GM23248 (cell line): ENCODE measurements at places on chromosomes 16 and 17.

DNA sequence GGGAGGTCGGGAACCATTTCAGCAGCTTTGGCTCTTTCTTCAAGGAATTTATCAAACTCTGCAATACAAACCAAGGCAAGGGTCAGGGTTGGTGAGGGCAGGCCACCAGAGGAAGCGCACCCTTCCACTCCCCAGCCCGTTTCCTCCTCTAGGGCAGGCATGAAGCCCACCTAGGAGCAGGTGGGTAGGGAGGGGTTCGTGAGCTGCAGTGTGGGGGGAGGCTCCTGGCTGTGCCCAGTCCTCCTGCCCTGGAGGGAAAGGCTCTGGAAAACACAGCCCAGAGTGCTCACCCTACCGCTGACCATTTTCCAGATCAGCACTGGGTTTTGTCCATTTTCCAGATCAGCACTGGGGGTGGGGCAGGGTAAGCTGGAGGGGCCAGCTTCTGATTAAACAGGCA is 10.9 kb upstream of the SREBF1 start:
- H3K4me1 ChIP-seq: peaks cover 21% of the 10 kb centered on the region
- no peak overlapping the region for H3K4me3 ChIP-seq
- H3K36me3 ChIP-seq: no peaks in the 10 kb centered on the region
- no peak for DNase-seq

DNA sequence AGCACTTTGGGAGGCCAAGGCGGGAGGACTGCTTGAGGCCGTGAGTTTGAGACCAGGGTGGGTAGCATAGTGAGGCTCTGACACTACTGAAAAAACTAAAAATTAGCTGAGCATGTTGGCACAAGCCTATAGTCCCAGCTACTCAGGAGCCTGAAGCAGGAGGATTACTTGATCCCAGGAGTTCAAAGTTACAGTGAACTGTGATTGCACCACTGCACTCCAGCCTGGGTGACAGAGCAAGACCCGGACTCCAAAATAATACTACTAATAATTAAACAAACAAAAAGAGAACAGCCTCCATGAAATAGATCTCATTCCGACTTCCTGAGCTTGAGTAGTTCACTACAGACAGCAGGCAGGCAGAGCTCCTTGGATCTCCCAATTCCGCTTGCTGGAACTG is 2.7 kb upstream of the RBBP6 start:
- no peak overlapping the region for H3K27ac ChIP-seq
- H3K27me3 ChIP-seq: no peaks in the 10 kb centered on the region
- no peak overlapping the region for H3K4me3 ChIP-seq
- H3K36me3 ChIP-seq: no peaks in the 10 kb centered on the region

GRCh38 chr16:78331731-78332130 is 232.3 kb downstream of the WWOX start:
- no peak for DNase-seq
- no peak overlapping the region for H3K27ac ChIP-seq
- no peaks in the 10 kb centered on the region for H3K4me1 ChIP-seq
- no peaks in the 10 kb centered on the region for H3K27me3 ChIP-seq
- no peak overlapping the region for H3K4me3 ChIP-seq

DNA sequence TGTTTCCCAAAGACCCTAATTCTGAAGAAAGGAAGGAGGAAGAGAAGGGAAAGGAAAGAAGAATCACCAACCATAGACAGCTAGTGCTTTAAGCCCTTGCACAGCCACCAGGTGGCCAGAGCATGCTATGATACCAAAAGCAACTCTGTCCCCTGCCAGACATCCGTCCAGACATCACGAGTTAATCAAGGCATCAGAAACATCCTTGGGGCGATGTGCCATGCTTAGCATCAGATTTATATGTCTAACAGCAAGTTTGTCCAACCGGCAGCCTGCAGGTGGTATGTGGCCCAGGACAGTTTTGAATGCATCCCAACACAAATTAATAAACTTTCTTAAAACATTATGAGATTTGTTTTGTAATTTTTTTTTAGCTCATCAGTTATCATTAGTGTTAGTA is 2.9 kb upstream of the CRYBA1 start:
- H3K36me3 ChIP-seq: no peaks in the 10 kb centered on the region
- H3K27me3 ChIP-seq: no peaks in the 10 kb centered on the region
- H3K27ac ChIP-seq: no peak overlapping the region
- H3K4me1 ChIP-seq: peaks cover 32% of the 10 kb centered on the region
- H3K4me3 ChIP-seq: no peak overlapping the region

DNA sequence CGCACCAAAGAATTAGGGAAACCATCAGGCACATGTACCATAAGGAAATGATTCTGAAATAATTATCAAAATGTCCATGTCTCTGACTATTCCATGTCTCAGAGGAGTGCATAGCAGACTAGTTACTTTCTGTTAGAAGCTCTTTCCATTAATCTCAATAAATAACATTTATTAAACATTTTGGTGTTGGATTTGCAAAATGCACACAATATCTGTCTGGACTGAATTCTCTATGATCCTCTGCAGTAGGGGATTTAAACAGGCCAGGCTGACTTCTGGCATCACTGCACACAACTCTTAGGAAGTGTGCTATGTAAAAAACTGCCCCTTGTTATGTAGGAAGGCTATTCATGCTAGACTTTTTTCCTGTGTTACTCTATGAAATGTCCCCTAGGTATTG is 283.3 kb upstream of the CDH5 start:
- H3K27me3 ChIP-seq: no peaks in the 10 kb centered on the region
- H3K27ac ChIP-seq: no peak overlapping the region
- H3K4me3 ChIP-seq: no peak overlapping the region
- DNase-seq: peak; percentile 13

GRCh38 chr17:79711715-79712305 is 18.9 kb upstream of the ENPP7 start:
- H3K27me3 ChIP-seq: 0 out of 2 replicates have a peak, but pooled peaks cover 7% of the 10 kb centered on the region
- DNase-seq: no peak
- H3K27ac ChIP-seq: no peak overlapping the region
- H3K4me3 ChIP-seq: no peak overlapping the region
- no peaks in the 10 kb centered on the region for H3K36me3 ChIP-seq
- H3K4me1 ChIP-seq: no peaks in the 10 kb centered on the region

DNA sequence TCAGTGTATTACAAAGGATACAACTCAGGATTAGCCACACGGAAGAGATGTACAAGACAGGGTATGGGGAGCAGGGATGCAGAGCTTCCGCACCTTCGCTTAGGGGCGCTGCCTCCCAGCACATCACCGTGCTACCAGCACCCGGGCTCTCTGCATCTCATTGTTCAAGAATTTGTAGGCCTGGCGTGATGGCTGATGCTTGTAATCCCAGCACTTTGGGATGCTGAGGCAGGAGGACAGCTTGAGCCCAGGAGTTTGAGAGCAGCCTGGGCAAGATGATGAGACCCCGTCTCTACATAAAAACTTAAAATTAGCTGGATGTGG is 43.2 kb downstream of the RAB11FIP4 start:
- no peak overlapping the region for H3K27ac ChIP-seq
- H3K4me3 ChIP-seq: no peak overlapping the region
- H3K27me3 ChIP-seq: peaks cover 32% of the 10 kb centered on the region
- no peaks in the 10 kb centered on the region for H3K4me1 ChIP-seq
- DNase-seq: no peak
- no peaks in the 10 kb centered on the region for H3K36me3 ChIP-seq

- peak overlapping the region; percentile 93 for H3K27ac ChIP-seq
- H3K4me1 ChIP-seq: peaks cover 15% of the 10 kb centered on the region
These were observed 485 bp downstream of the DNAJA3 start for GRCh38 chr16:4426021-4426684.

GRCh38 chr17:16232391-16232790 is 15.4 kb downstream of the PIGL start:
- H3K27ac ChIP-seq: no peak overlapping the region
- no peak overlapping the region for H3K4me3 ChIP-seq
- DNase-seq: no peak
- H3K36me3 ChIP-seq: no peaks in the 10 kb centered on the region; the same call in 1 of the 2 replicates
- H3K4me1 ChIP-seq: no peaks in the 10 kb centered on the region

DNA sequence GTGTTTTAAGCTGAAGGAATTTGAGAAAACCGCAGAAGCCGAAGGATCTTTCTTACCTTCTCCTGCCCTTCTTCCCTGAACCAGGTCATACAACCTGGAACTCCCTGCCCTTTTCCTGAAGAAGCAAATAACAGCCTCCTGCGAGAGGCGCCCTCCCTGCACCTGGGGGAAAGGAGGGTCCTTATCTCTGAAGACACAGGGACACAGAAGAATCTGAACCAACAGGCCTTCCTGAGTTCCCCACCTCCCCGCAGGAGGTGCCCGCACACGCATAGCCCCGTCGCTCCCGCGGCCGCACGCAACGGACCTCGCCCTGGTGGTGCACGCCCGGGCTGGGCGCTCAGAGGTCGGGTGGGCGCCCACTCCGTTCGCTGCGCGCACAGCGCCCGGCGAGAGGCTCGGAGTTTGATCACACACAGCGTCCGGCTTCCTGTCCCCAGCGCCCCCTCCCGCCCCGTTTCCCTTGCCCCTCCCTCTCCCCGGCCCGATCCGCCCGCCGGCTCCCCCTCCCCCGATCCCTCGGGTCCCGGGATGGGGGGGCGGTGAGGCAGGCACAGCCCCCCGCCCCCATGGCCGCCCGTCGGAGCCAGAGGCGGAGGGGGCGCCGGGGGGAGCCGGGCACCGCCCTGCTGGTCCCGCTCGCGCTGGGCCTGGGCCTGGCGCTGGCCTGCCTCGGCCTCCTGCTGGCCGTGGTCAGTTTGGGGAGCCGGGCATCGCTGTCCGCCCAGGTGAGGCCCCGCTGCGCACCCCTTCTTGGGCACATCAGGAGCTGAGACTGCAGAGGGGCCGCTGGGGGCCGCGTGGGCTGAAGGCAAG is at the start of gene TNFSF12:
TNFSF12 (plus strand) TSS at position 474 of the 816 bp plus-strand sequence; CDS start at position 570, 96 bp downstream.
- peak within 1 kb of the TSS; percentile 79 for H3K4me3 ChIP-seq
- H3K4me1 ChIP-seq: no peaks in the 10 kb centered on the region
- no peak within 1 kb of the TSS for H3K27ac ChIP-seq
- DNase-seq: peak; percentile 66

GRCh38 chr17:55230716-55231115 is 34.0 kb upstream of the HLF start:
- no peaks in the 10 kb centered on the region for H3K27me3 ChIP-seq
- H3K36me3 ChIP-seq: no peaks in the 10 kb centered on the region
- no peak overlapping the region for H3K27ac ChIP-seq
- no peaks in the 10 kb centered on the region for H3K4me1 ChIP-seq

DNA sequence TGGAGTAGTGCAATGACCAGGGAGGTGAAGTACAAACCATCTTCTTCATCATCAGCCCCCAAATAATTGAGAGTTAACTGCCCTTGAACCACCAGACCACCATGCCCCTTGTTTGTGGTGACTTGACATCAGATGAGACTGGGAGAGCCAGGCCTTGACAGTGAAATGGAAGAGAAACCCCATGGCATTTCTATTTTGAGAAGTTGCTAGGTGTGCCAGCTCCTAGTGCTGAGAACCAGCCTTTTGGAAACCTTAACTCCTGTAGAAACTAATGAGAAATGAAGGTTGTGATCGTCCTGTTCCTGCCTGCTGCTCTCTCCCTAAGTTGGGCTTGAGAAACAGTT is 2.8 kb downstream of the TMEM94 start:
- no peaks in the 10 kb centered on the region for H3K27me3 ChIP-seq
- H3K36me3 ChIP-seq: no peaks in the 10 kb centered on the region
- H3K27ac ChIP-seq: no peak overlapping the region
- no peak overlapping the region for H3K4me3 ChIP-seq

DNA sequence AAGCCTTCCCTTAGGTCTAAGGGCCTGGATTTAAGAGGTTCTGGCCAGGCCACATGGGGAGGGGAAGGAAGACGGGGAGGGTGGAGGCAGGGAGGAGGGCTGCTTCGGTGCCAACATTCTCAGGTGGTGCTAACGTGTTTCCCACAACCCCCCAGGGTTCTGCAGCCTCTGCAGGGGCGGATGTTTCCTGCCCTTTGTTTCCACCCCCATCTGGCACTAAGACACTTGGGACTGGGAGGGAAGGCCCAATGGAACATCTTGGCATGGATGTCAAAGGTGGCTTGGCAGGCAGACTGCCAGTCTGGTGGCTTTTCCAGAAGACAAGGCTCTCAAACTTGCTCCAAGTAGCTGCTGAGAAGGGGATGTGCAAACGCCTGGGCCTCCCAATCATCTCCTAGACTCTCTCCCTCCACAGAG is 12.7 kb downstream of the HIC1 start:
- peaks cover 66% of the 10 kb centered on the region for H3K4me1 ChIP-seq
- no peak overlapping the region for H3K4me3 ChIP-seq
- peak; percentile 68 for DNase-seq

GRCh38 chr17:794876-795275 is 12.7 kb downstream of the MRM3 start:
- no peak overlapping the region for H3K27ac ChIP-seq
- H3K36me3 ChIP-seq: peaks cover 5% of the 10 kb centered on the region; the same call in 1 of the 2 replicates
- H3K4me3 ChIP-seq: peak overlapping the region; percentile 49
- no peaks in the 10 kb centered on the region for H3K27me3 ChIP-seq
- no peaks in the 10 kb centered on the region for H3K4me1 ChIP-seq

GRCh38 chr17:46916211-46916610 is 6.7 kb upstream of the GOSR2 start:
- no peaks in the 10 kb centered on the region for H3K36me3 ChIP-seq
- no peak overlapping the region for H3K27ac ChIP-seq
- DNase-seq: peak; percentile 31

- no peak for DNase-seq
- no peaks in the 10 kb centered on the region for H3K27me3 ChIP-seq
- no peak overlapping the region for H3K4me3 ChIP-seq
- no peak overlapping the region for H3K27ac ChIP-seq
- 0 out of 2 replicates have a peak, but pooled peaks cover 6% of the 10 kb centered on the region for H3K4me1 ChIP-seq
These were observed 4.1 kb upstream of the UBALD1 start for GRCh38 chr16:4618645-4619418.
